ENCODE measurements at places on chromosomes 7 and 10. TPM values are rescaled to one million over a fixed set of nuclear protein-coding genes. Genes with fewer than 3 reads are reported as not detected.

GPR26 gene
- total RNA-seq: not detected

CCZ1 gene
- 87.6 TPM for total RNA-seq

GSTO2 gene
- total RNA-seq: 12.8 TPM

ARHGEF5 gene
- 67.1 TPM for total RNA-seq

IKZF5 gene
- total RNA-seq: 16.7 TPM

LRIT1 gene
- total RNA-seq: not detected

ADRB1 gene
- 0.59 TPM for total RNA-seq

TAS2R4 gene
- total RNA-seq: 0.62 TPM

OR9A2 gene
- not detected for total RNA-seq

CALHM3 gene
- total RNA-seq: not detected

DNA sequence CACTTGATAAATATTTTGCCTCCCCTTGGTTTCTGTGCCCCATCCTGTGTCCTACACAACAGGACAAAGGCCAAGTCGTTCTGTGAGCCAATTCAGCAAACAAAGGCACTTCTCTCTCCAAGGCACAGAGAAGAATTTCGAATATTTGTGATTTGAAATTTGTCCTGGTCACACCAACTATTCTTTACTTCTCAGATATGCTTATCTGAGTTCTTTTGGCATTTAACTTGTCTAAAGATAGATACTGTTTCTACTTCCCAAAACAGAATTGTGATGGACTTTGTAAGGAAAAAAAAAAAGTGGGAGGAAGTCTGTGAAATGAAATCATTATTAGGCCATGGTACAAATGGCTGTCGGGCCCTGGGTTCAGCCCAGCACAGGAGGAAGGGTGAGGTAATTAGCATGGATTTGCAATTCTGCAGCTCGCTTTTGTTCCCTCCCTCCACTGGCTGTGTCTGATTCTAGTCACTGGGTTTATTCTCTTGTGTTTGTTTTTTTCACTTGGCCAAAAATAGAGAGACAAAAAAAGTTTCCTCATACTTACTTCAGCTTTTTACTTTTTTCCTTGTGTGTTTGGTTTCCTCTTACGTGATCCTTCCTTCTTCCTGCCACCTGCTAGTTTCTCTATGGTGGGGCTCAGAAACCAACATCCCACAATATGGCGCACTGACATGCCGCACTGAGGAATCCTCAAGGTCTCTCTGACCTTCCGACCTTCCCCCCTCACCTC lies 108.2 kb upstream of the MKLN1 start:
- H3K36me3 ChIP-seq: no peaks in the 10 kb centered on the region
- H3K4me1 ChIP-seq: no peaks in the 10 kb centered on the region
- DNase-seq: no peak
- H3K4me3 ChIP-seq: no peak overlapping the region

GRCh38 chr7:132758986-132759385 lies 182.7 kb upstream of the PLXNA4 start:
- no peak overlapping the region for H3K4me3 ChIP-seq
- no peaks in the 10 kb centered on the region for H3K27me3 ChIP-seq
- H3K27ac ChIP-seq: no peak overlapping the region

DNA sequence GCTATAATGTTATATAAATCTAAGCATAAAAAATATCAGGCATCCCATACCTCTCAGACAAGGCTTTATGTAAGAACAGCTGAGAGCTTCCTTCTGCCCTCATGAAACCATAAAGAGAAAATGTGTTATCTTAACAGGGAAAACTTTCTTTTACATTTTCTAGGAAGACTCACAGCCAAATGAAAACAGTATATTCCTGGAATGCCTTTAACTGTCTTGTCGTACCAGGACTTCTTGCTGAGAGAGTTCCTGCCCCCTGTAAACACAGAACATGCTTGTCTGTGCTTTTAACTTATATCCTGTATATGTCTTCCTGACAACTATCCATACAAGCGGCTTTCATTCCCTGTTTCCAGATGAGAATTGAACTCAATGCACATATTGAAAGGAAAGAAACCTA lies 64.8 kb upstream of the AHR start:
- peak overlapping the region; percentile 7 for H3K27ac ChIP-seq
- DNase-seq: no peak
- H3K27me3 ChIP-seq: no peaks in the 10 kb centered on the region

- H3K4me3 ChIP-seq: no peak overlapping the region
- no peaks in the 10 kb centered on the region for H3K36me3 ChIP-seq
- no peaks in the 10 kb centered on the region for H3K4me1 ChIP-seq
- no peaks in the 10 kb centered on the region for H3K27me3 ChIP-seq
- H3K27ac ChIP-seq: no peak overlapping the region
Measured at GRCh38 chr10:62433181-62433692, 59.1 kb downstream of the ZNF365 start.

DNA sequence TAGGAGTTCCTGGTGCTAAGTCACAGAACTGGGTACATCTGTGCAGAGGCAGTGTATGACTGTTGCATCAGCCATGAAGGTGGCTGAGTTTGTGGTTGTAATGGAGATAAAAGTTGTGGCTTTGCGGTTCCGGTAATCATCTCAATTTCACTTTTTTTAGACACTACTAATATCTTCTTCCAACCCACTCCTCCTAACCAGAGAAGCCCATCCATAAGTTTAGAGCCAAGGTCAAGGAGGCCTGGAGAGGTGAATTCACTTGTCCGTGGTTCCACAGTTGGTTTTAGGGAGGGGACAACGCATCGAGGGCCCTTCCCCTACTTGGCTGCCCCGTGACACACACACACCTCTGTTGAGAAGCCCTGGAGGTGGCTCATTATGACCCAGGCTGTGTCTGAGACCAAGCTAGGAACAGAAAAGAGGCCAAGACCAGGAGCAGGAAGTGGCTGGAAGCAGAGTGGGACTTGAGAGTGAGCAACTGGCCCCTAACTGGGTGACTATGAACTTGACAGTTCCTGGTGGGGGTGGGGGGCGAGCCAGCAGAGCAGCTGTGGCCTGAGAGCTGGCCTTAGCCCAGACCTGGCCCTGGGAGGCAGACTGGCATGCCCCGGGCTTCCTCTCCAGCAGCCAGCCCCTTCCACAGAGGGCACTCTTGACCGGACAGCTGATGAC lies 66.8 kb upstream of the COL13A1 start:
- H3K27me3 ChIP-seq: no peaks in the 10 kb centered on the region
- DNase-seq: no peak
- H3K4me3 ChIP-seq: no peak overlapping the region
- no peaks in the 10 kb centered on the region for H3K4me1 ChIP-seq
- no peak overlapping the region for H3K27ac ChIP-seq

DNA sequence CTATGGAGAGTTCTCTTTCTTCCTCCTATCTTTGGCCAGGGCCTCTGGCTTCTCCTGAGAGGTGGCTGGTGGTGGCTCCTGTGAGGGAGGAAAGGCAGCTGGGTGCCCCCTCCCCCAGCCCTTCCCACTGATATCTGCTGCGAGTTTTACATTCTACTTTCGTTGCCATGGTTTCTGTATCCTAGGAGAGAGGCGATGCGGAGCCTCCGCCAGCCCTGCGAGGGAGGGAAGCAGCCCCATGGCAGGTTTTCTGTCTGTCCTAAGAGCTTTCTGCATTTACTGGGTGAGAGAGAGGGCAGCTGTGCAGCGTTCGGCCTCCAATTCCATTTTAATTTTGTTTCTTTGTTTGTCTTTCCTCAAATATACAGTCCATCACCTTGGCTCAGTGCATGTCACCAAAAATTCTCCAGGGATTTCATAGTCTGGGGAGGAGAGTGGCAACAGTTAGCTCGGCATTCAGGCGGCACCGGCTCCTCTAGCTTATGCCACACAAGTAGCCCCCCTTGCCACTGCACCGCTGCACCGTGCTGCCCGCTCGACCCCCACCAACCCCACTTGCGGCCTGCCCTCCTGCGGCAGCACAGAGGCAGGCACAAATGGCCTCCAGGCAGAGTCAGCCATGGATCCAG lies 20.4 kb downstream of the DNAJB12 start:
- peak overlapping the region; percentile 34 for H3K27ac ChIP-seq
- peaks cover 20% of the 10 kb centered on the region for H3K4me1 ChIP-seq
- no peaks in the 10 kb centered on the region for H3K27me3 ChIP-seq
- H3K4me3 ChIP-seq: no peak overlapping the region
- DNase-seq: no peak

DNA sequence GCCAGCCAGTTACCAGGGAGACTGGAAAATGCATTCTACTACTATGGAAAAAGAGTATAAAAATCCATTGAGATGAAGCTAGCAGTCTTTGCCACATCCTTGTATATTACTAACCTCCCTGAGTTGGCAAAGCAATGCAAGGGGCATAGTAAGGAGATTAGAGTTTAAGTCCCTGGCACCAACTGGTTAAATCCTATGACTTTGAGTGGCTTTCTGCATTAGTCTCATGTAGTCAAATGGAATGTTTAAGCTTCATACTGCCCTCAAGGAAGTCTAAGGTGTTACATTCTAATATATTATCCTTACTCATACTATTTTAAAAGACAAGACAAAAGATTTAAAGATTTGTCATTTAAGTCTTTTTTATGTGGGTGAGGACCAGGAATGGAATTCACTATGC lies 110.1 kb downstream of the INHBA start:
- no peak overlapping the region for H3K27ac ChIP-seq
- no peak for DNase-seq
- H3K4me1 ChIP-seq: no peaks in the 10 kb centered on the region

GRCh38 chr7:16670731-16671344 lies 24.9 kb downstream of the BZW2 start:
- no peak for DNase-seq
- H3K4me1 ChIP-seq: no peaks in the 10 kb centered on the region
- H3K4me3 ChIP-seq: no peak overlapping the region
- H3K27me3 ChIP-seq: no peaks in the 10 kb centered on the region
- no peaks in the 10 kb centered on the region for H3K36me3 ChIP-seq

GRCh38 chr10:122508021-122508420 lies 46.7 kb downstream of the HTRA1 start:
- no peak for DNase-seq
- H3K36me3 ChIP-seq: no peaks in the 10 kb centered on the region
- H3K4me3 ChIP-seq: no peak overlapping the region
- no peak overlapping the region for H3K27ac ChIP-seq
- no peaks in the 10 kb centered on the region for H3K27me3 ChIP-seq

DNA sequence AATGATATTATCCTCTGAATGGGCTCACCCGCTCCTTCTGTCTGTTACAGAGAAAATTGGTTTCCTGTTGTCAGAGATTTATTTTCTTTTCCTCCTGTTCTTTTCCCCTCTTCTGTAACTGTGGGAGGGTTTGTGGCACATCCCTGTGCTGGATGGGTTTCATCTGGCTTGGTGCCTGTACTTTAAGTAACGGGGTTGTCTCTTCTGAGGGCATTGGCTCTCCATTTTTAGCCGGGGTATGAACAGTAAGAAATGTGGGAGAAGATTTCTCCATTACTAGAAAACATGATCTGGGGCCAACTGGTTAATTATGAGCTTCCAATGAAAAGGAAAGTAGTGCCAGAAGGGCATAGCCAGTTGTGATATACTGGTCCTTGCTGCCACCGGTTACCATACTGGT lies 142.6 kb downstream of the SND1 start:
- H3K4me1 ChIP-seq: no peaks in the 10 kb centered on the region
- H3K27ac ChIP-seq: no peak overlapping the region
- DNase-seq: no peak

- no peak overlapping the region for H3K27ac ChIP-seq
- no peaks in the 10 kb centered on the region for H3K27me3 ChIP-seq
- H3K36me3 ChIP-seq: no peaks in the 10 kb centered on the region
- DNase-seq: no peak
Measured at GRCh38 chr10:30990971-30991646, 40.6 kb downstream of the ZNF438 start.

- H3K36me3 ChIP-seq: no peaks in the 10 kb centered on the region
- DNase-seq: no peak
- H3K4me1 ChIP-seq: no peaks in the 10 kb centered on the region
- no peak overlapping the region for H3K27ac ChIP-seq
- no peaks in the 10 kb centered on the region for H3K27me3 ChIP-seq
- no peak overlapping the region for H3K4me3 ChIP-seq
Measured at GRCh38 chr10:1516492-1517165, 220.7 kb downstream of the ADARB2 start.

- peak within 1 kb of the TSS; percentile 50 for H3K4me3 ChIP-seq
- H3K4me1 ChIP-seq: no peaks in the 10 kb centered on the region
- no peak within 1 kb of the TSS for H3K27ac ChIP-seq
Measured at GRCh38 chr10:97849687-97850402, at the start of gene GOLGA7B. Gene GOLGA7B (plus strand): TSS chr10:97849843. CDS start chr10:97850304, 461 bp downstream.

DNA sequence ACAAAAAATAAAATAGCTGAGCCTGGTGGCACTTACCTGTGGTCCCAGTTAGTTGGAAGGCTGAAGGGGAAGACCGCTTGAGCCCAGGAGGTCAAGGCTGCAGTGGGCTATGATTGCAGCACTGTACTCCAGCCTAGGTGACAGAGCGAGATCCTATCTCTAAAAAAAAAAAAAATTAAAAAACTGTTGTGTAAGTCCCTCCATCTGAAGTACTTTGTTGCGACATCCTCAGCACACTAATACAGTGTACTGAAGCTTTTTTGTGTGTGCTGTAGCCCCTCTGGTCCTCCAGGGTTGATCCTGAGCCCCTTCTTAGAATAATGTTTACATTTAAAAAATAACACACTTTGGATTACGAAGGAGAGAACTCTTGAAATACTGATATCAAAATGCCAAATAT lies 71.3 kb downstream of the PFKFB3 start:
- no peak overlapping the region for H3K4me3 ChIP-seq
- peaks cover 4% of the 10 kb centered on the region for H3K4me1 ChIP-seq
- H3K36me3 ChIP-seq: no peaks in the 10 kb centered on the region
- no peaks in the 10 kb centered on the region for H3K27me3 ChIP-seq
- no peak for DNase-seq

- no peaks in the 10 kb centered on the region for H3K27me3 ChIP-seq
- no peaks in the 10 kb centered on the region for H3K4me1 ChIP-seq
- H3K36me3 ChIP-seq: no peaks in the 10 kb centered on the region
- DNase-seq: no peak
- H3K27ac ChIP-seq: no peak overlapping the region
Measured at GRCh38 chr10:16789261-16789660, 28.0 kb downstream of the RSU1 start.

DNA sequence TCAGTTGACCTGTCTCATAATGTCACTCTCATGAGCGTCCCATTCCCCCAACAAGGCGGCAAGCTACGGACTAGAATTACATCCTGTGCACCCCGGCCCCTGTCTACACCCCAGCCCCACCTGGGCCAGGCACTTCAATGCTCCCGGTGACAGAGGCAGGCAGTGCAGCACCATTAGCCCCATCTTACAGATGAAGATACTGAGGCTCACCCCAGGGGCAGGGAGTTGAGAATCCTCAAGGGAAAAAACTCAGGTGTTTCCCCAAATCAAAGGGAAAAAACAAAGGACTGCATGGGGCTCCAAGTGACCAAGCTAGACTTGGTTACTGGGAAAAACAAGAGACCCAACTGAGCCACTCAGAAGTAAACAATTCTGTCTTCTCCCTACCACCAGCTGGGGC lies 4.5 kb downstream of the DLG5 start:
- peaks cover 9% of the 10 kb centered on the region for H3K4me1 ChIP-seq
- H3K36me3 ChIP-seq: no peaks in the 10 kb centered on the region
- DNase-seq: no peak

DNA sequence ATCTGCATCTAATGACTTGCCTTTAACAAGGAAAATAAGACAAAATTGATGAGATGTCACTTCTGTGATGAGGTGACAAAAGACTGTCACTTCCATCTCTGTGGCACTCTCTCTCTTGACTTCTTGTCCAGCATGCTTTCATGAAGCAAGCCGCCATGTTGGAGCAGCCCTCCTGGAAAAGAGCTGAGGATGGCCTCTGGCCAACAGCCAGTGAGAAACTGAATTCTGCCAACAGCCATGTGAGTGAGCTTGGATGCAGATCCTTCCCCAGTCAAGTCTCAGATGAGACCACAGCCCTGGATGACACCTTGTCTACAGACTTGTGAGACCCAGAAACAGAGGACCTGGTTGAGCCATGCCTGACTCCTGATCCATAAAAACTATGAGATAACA lies 412.6 kb upstream of the SHH start:
- H3K4me1 ChIP-seq: no peaks in the 10 kb centered on the region
- H3K36me3 ChIP-seq: no peaks in the 10 kb centered on the region
- no peak for DNase-seq
- no peak overlapping the region for H3K4me3 ChIP-seq
- H3K27ac ChIP-seq: no peak overlapping the region

Measured in colonic mucosa (tissue), 4 donors.